ENCODE measurements at places on chromosomes 7 and 10. TPM values are rescaled to one million over a fixed set of nuclear protein-coding genes. Genes with fewer than 3 reads are reported as not detected.

GRCh38 chr7:73387221-73387828 lies 46.3 kb upstream of the FZD9 start:
- no peak overlapping the region for H3K4me3 ChIP-seq
- no peak for DNase-seq
- no peaks in the 10 kb centered on the region for H3K4me1 ChIP-seq
- H3K27ac ChIP-seq, result no peak overlapping the region
- H3K27me3 ChIP-seq, result no peaks in the 10 kb centered on the region

GRCh38 chr10:89414146-89414878 lies at the start of gene IFIT5:
IFIT5 (plus strand) TSS chr10:89414568; CDS start chr10:89414799, 231 bp downstream.
- DNase-seq, result peak; percentile 32
- peak within 1 kb of the TSS; percentile 65 for H3K4me3 ChIP-seq
- H3K36me3 ChIP-seq, result no peaks in the 10 kb centered on the region
- H3K27ac ChIP-seq, result peak within 1 kb of the TSS; percentile 98
- H3K27me3 ChIP-seq, result no peaks in the 10 kb centered on the region
- H3K4me1 ChIP-seq, result peaks cover 28% of the 10 kb centered on the region

GRCh38 chr10:19819419-19820033 lies 3.3 kb downstream of the PLXDC2 start:
- H3K27ac ChIP-seq, result peak overlapping the region; percentile 42
- peak; percentile 89 for DNase-seq
- no peaks in the 10 kb centered on the region for H3K4me1 ChIP-seq

DNA sequence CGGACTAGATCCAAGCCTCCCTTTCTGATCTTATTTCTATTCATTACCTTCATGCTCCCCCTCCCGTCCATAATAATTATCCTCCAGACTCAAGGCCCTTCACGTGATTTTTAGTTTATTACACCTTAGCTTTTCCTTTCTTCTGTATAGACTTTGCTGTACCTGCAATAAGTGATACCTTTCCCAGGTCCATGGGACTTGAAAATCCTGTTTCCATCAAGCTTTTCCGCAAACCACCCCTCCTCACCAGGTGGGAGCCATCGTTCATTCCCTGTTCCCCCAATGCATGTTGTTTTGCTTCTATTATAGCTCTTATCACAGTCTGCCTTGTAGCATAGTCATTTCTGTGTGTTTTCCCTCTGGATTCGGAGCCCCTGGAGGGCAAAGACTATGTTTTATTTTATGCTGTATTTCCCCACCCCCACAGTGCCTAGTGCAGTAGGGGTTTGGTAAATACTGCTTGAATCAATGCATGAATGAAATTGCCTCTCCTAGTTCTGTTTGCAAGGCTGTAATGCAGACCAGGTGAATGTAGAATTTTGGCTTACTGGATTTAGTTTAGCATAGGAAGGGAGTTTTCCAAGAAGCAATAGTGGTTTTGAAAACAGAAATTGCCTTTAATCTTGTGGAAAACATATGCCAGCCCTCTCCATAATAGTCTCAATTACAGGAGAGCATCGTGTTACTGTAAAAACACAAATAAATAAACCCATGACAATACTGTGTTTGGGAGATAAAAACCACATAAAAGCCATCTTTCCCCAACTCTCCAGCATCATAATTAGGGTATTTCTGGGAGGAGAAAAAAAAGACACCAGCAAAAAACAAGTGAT lies 213.4 kb downstream of the AUTS2 start:
- H3K4me3 ChIP-seq, result no peak overlapping the region
- no peaks in the 10 kb centered on the region for H3K36me3 ChIP-seq
- H3K27ac ChIP-seq, result no peak overlapping the region
- H3K27me3 ChIP-seq, result no peaks in the 10 kb centered on the region

DNA sequence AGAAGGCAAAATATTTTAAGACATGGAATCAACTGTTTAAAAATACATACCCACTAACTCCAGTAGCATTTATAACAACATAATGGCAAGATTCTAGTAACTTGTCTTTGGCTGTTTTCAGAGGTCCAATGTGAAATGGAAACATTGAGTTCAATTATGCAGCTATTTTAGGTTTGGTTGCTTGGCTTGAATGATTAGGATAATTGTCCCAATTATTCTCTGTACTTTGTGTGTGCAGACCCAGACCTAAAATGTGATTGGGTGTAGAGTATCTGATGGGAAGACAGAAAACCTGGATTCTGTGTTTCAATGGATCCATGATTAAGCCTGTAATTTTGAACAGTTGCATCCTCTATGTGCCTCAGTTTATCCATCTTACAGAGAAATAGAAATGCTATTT lies 392.7 kb upstream of the NFE2L3 start:
- H3K4me1 ChIP-seq, result no peaks in the 10 kb centered on the region
- no peaks in the 10 kb centered on the region for H3K27me3 ChIP-seq
- no peak for DNase-seq
- no peaks in the 10 kb centered on the region for H3K36me3 ChIP-seq
- no peak overlapping the region for H3K4me3 ChIP-seq

DNA sequence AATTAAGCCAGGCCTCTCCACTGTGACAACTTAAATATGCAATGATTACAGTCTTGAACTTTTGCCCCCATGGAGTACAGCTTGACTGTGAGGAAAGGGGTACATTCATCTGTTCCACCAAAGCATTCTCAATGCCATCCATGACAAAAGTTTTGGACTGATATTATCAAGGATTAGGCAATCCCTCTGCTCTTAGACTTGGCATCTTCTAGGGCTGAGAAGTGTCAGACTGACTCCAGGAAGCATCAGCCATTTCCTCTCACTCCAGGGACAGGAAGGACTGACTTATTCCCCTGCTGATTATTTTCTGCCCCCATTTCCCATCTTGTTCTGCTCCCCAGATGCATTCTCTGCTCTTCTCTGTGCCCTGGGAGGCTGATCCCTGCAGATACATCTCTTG lies 69.7 kb downstream of the ZNF365 start:
- H3K27me3 ChIP-seq, result no peaks in the 10 kb centered on the region
- H3K36me3 ChIP-seq, result no peaks in the 10 kb centered on the region
- no peak for DNase-seq
- H3K27ac ChIP-seq, result no peak overlapping the region

GRCh38 chr7:64223366-64223765 lies 4.9 kb upstream of the ZNF679 start:
- H3K27me3 ChIP-seq, result no peaks in the 10 kb centered on the region
- no peak for DNase-seq
- H3K27ac ChIP-seq, result no peak overlapping the region
- no peaks in the 10 kb centered on the region for H3K36me3 ChIP-seq
- no peak overlapping the region for H3K4me3 ChIP-seq
- no peaks in the 10 kb centered on the region for H3K4me1 ChIP-seq

GRCh38 chr10:80908611-80909010 lies 370.9 kb downstream of the SH2D4B start:
- H3K4me3 ChIP-seq, result no peak overlapping the region
- no peaks in the 10 kb centered on the region for H3K27me3 ChIP-seq
- no peaks in the 10 kb centered on the region for H3K36me3 ChIP-seq
- no peak for DNase-seq
- H3K4me1 ChIP-seq, result no peaks in the 10 kb centered on the region

- no peaks in the 10 kb centered on the region for H3K4me1 ChIP-seq
- no peaks in the 10 kb centered on the region for H3K36me3 ChIP-seq
- H3K27me3 ChIP-seq, result no peaks in the 10 kb centered on the region
- DNase-seq, result no peak
- no peak overlapping the region for H3K27ac ChIP-seq
Observed at GRCh38 chr10:61342858-61343572, 110.2 kb downstream of the TMEM26 start.

DNA sequence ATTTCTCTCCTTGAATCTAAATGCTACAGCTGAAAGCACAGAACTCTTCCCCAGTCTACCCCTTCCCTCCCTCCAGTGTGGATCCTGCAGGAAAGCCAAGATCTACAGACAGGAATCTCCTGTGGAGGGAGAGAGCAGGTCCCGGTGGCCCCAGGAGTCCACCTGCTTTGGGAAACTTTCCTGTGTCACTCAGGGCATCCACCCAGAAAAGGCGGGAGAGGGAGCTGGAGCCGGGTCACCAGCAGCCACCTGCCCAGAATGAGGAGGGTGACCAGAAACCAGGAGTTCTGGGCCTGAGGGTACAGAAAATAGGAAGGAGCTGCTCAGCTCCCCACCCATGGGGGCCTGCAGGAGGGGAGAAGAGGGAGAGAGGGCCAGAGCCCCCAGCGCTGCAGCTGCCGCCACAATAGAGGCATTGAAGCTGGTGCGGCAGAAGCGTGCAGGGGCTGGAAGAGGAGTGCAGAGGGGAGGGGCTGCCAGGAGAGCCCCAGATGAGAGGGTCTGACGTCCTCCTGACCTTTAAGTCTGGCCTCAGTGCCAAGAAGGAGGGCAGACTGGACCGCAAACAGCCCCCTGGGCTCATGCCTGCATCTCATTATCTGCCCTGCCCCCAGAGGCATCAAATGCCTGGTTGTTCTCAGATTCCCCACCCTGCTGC lies 56.3 kb upstream of the TMEM72 start:
- no peak overlapping the region for H3K4me3 ChIP-seq
- H3K27me3 ChIP-seq, result no peaks in the 10 kb centered on the region
- no peaks in the 10 kb centered on the region for H3K36me3 ChIP-seq
- no peak for DNase-seq
- H3K4me1 ChIP-seq, result no peaks in the 10 kb centered on the region

DNA sequence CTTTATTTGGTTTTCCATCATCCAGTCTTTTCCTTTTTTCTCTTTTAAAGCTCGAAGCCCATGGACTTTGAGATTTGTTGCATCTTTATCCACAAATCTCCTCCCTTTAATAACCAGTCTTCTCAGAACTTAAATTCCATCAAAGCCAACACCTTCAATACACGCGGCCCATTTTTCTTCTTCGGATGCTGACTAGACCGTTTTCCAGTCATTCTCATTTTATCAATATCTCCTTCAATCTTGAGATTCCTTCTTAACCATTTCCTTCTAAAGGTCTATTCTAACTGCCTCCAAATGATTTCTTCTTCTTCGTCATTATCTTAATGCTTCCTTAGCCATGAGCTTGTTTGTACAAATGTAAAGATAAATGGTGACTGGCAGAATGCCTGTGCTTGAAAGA lies 173.5 kb downstream of the BAMBI start:
- no peak for DNase-seq
- no peak overlapping the region for H3K4me3 ChIP-seq
- no peaks in the 10 kb centered on the region for H3K36me3 ChIP-seq

GRCh38 chr10:74875068-74875467 lies 48.7 kb downstream of the KAT6B start:
- no peak for DNase-seq
- no peak overlapping the region for H3K4me3 ChIP-seq
- H3K4me1 ChIP-seq, result no peaks in the 10 kb centered on the region
- no peak overlapping the region for H3K27ac ChIP-seq

- H3K4me1 ChIP-seq, result peaks cover 15% of the 10 kb centered on the region
- no peak overlapping the region for H3K4me3 ChIP-seq
- no peaks in the 10 kb centered on the region for H3K36me3 ChIP-seq
- no peaks in the 10 kb centered on the region for H3K27me3 ChIP-seq
Observed at GRCh38 chr7:116802746-116803152, 59.6 kb upstream of the CAPZA2 start.

DNA sequence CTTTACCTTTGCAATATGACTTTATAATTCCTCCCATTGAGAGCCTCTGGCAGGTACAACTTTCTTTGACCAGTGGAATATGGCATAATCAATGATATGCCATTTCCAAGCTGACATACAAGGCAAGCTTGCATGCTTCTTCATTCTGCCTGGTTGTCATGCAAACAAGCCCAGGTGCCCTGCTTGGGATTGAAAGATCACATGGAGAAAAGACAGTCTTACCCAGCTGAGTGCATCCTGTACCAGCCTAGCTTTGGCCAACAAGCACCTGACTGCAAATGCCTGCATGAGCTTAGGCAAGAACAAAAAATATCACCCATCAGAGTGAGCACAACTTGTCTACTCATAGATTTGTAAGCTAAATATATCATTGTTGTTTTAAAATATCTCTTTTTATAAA lies 82.9 kb upstream of the KCND2 start:
- DNase-seq, result no peak
- no peaks in the 10 kb centered on the region for H3K36me3 ChIP-seq
- H3K4me3 ChIP-seq, result no peak overlapping the region
- H3K4me1 ChIP-seq, result no peaks in the 10 kb centered on the region
- H3K27me3 ChIP-seq, result no peaks in the 10 kb centered on the region
- H3K27ac ChIP-seq, result no peak overlapping the region

DNA sequence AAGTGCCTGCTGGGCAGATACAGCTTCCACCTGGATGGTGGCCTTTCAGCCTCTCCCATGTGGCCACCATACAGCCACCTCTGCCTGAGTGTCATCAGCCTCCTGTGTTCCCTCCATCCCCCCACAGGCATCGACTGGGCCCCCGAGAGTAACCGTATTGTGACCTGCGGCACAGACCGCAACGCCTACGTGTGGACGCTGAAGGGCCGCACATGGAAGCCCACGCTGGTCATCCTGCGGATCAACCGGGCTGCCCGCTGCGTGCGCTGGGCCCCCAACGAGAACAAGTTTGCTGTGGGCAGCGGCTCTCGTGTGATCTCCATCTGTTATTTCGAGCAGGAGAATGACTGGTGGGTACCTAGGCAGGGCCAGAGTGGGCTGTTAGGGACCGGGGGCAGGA lies 13.4 kb downstream of the ARPC1B start:
- DNase-seq, result no peak
- no peak overlapping the region for H3K27ac ChIP-seq
- H3K4me3 ChIP-seq, result no peak overlapping the region
- H3K36me3 ChIP-seq, result no peaks in the 10 kb centered on the region
- no peaks in the 10 kb centered on the region for H3K27me3 ChIP-seq
- H3K4me1 ChIP-seq, result no peaks in the 10 kb centered on the region

DNA sequence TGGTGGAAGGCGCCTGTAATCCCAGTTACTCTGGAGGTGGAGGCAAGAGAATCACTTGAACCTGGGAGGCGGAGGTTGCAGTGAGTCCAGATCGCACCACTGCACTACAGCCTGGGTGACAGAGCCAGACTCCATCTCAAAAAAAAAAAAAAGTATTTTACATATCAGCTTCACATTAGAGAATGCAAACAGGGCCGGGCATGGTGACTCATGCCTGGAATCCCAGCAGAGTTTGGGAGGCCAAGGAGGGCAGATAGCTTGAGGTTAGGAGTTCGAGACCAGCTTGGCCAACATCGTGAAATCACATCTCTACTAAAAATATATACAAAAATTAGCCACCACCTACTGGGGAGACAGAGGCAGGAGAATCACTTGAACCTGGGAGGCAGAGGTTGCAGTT lies 31.6 kb downstream of the USP54 start:
- H3K36me3 ChIP-seq, result no peaks in the 10 kb centered on the region
- H3K27me3 ChIP-seq, result no peaks in the 10 kb centered on the region
- H3K4me1 ChIP-seq, result peaks cover 6% of the 10 kb centered on the region
- H3K4me3 ChIP-seq, result no peak overlapping the region
- H3K27ac ChIP-seq, result no peak overlapping the region

GRCh38 chr10:46550076-46550790 lies 6.2 kb downstream of the GPRIN2 start:
- no peak overlapping the region for H3K4me3 ChIP-seq
- H3K27me3 ChIP-seq, result peaks cover 24% of the 10 kb centered on the region
- DNase-seq, result peak; percentile 13

- H3K4me3 ChIP-seq, result no peak overlapping the region
- no peaks in the 10 kb centered on the region for H3K27me3 ChIP-seq
- peaks cover 21% of the 10 kb centered on the region for H3K4me1 ChIP-seq
- no peak overlapping the region for H3K27ac ChIP-seq
- H3K36me3 ChIP-seq, result no peaks in the 10 kb centered on the region
Observed at GRCh38 chr10:119237722-119238436, 30.5 kb downstream of the GRK5 start.

Gene STOX1
- 3.0 TPM for total RNA-seq

Gene WBP1L
- total RNA-seq, result 139 TPM

Gene LMTK2
- 12.9 TPM for total RNA-seq

Gene MRLN
- not detected for total RNA-seq

Gene PRR15
- not detected for total RNA-seq

Gene TEX36
- total RNA-seq, result not detected

Gene ANKRD7
- 0.98 TPM for total RNA-seq

Gene SEMA4G
- 3.1 TPM for total RNA-seq

Gene SLC18A3
- not detected for total RNA-seq

Gene MOSPD3
- total RNA-seq, result 9.4 TPM
